ENCODE measurements at places on chromosomes 1 and 21. TPM values are rescaled to one million over a fixed set of nuclear protein-coding genes. Genes with fewer than 3 reads are reported as not detected.

Gene LRRC53
- not detected for total RNA-seq

Gene ARL8A
- total RNA-seq, result 45.9 TPM

Gene DPYD
- total RNA-seq, result 42.0 TPM

DNA sequence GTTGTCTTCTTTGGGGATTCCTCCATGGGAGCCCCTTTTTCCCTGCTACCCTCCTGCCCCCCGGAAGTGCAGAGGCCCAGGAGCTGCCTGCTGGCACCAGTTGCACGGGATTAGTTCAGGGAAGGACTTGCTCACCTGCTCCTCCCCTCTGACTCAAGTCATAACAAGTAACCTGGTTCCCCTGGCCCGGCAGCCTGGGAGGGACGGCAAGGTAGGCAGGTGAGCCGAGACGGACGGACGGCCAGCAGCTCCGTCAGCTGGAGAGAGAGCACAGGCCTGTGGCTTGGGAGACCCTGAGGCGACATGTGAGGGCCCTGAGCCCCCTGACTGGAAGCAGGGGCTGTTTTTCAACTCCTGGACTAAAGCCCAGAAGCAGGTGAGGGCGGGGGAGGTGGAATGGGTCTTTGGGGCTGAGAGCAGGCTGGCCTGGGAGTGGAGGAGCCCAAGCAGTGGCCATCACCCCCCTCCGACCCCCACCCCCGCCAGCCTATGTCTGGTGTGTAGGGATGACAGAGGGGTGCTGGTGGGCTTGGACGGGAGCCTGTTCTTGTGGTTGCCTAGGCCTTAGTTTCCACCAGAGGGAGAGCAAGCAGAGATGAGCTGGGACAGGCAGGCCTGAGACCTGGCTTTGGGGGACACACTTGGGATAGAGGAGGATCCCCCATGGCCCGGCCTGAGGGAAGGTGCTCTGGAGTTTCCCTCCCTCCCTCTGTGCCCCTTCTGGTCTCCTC is at the start of gene INAVA:
Gene INAVA, plus strand, starts transcription at position 189 of the 731 bp plus-strand sequence. CDS start 3,501 bp downstream, outside the sequence.
- H3K27ac ChIP-seq, result no peak within 1 kb of the TSS
- DNase-seq, result no peak
- peaks cover 4% of the 10 kb centered on the region for H3K36me3 ChIP-seq
- H3K4me3 ChIP-seq, result no peak within 1 kb of the TSS
- peaks cover 26% of the 10 kb centered on the region for H3K4me1 ChIP-seq
- H3K27me3 ChIP-seq, result peaks cover 58% of the 10 kb centered on the region
